ENCODE measurements at places on chromosomes 12 and 14. TPM values are rescaled to one million over a fixed set of nuclear protein-coding genes. Genes with fewer than 3 reads are reported as not detected.

DNA sequence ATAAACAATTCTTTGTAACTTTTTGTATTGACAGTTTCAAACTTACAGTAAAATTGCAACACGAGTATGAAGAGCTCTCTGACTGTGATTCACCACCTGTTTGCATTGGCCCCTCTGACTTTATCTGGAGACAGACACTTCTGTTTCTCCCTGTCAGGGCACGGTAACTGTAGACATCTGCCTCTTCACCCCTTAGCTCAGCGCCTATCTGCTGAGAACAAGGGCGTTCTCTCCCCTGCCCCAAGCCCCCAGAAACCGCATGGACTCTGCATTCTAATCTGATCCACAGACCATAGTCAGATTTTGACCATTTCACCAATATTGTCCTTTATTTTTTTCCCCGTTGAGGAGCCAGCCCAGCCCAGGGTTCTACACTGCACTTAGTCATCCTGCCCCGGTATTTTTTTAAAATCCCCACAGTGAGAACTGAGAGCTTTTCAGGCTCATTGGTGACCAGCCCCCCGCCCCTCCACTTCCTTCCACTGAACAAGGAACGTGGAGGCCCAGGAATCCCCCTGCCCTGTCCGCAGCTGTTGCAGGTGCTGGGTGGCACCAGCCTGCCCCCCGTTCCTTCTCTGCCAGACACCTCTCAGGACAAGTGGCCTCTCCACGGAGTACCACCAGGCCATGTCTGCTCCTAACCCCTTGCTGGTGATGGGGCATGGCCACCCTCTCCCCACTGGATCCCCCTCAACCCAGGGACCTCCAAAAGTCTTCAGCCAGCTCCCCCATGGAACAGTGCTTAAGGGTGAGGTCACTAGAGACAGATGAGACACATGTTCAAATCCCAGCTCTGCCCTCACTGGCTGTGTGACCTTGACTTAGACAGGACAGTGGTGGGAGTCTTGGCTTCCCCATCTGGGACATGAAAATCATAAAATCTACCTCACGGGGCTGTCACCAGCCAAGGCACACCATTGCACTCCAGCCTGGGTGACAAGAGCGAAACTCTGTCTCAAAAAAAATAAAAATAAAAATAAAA is 11.2 kb downstream of the RHOF start:
- peak; percentile 33 for DNase-seq

DNA sequence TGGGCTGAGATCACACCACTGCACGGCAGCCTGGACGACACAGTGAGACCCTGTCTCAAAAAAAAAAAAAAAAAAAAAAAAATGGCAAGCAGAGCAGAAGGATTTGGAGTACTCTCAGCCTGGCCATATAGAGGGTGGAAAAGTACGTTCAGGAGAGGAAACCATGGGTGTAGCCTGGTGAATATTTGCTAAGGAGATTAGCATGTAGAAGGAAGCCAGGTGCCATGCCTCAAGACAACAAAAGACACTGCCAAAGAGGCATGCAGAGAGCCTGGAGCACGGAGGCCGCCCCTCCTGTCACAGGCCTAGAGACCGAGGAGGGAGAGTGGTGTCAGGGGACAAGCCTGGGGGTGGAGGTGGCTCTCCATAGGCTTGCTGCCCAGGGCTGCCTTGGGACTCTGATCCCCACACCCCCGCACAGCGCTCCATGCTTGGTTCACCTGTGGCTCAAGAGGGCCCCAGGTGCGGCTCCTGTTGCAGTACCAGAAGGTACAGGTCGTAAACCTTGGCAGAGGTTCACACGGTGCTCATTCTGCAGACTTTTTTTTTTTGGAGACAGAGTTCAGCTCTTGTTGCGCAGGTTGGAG is 27.9 kb upstream of the DEGS2 start:
- no peak for DNase-seq

- no peak for DNase-seq
Measured at GRCh38 chr14:32457213-32457920, 128.3 kb downstream of the AKAP6 start.

GRCh38 chr12:96117460-96117859 is 76.7 kb upstream of the ELK3 start:
- no peak for DNase-seq

RAP1B gene
- total RNA-seq = 97.7 TPM

SVOP gene
- total RNA-seq = 0.15 TPM

INSM2 gene
- total RNA-seq = not detected

PSMC6 gene
- total RNA-seq = 103 TPM

- DNase-seq = no peak
Measured at GRCh38 chr14:74245292-74245691, 6.0 kb downstream of the VSX2 start.

GRCh38 chr14:100688598-100689461 is 37.9 kb upstream of the DLK1 start:
- DNase-seq = no peak

PZP gene
- not detected for total RNA-seq

DNA sequence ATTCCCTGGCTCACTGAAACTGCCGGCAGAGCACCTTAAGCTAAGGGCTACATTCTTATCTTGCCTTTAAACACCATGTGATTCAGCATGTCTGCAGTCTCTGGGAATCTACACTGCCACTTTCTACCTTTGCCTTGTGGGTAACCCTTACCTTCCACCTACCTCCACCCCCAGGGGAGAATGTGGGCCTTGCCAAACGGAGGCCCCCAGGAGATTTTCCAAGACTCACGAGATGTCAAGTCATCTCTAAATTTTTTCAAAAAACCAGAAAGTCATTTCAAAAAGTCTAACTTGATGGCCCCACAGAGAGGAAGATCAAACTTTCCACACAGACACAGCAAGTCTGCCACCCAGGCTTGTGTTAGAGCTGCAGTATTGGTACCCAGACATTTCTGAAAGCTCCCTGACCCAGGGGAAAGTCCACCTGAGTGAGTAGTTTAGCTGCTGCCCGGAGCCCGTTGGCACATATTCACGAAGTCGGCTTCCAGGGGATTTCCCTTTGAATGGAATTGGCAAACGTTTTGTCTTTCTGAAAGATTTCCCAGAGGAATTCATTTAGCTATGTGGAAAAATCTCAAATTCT is 4.7 kb upstream of the PSMA6 start:
- no peak for DNase-seq

DNA sequence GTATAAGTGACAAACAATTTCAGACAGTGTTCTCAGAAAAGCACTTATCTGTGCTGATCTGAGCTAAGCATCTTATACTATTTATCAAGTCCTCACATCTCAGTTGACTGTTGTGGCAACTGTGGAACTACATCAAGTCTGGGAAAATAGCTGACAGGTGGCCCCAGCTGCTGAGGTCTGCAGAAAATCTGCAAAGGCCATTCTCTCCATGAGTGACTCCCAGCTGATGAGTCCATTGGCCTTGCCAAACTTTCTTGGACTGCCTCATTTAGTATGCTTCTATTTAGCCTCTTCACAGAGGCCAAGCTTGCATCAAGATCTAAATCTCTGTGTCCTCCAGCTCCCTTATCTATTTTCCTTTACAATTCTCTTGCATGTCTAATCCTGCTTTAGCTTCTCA is 174.5 kb upstream of the RBM19 start:
- DNase-seq = no peak

SIRT4 gene
- total RNA-seq = 2.1 TPM

DNA sequence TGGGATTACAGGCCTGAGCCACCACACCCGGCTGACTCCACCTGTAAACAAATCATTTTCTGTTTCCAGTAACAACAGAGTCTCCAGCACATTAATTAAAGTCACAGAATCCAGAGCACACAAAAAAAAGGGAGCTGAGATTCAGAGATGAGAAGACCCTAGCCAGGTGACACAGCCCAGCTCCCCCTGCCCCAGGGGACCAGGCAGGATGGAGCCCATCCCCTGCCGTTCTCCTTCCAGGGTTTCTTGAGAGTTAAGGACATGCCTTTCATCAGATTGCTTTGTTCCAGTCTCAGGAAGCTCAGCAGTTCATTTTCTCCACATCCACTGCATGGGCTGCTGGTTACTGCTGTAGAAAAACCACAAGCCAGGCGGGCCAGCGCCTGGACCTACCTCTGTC is 81.2 kb downstream of the RIMBP2 start:
- no peak for DNase-seq

DNA sequence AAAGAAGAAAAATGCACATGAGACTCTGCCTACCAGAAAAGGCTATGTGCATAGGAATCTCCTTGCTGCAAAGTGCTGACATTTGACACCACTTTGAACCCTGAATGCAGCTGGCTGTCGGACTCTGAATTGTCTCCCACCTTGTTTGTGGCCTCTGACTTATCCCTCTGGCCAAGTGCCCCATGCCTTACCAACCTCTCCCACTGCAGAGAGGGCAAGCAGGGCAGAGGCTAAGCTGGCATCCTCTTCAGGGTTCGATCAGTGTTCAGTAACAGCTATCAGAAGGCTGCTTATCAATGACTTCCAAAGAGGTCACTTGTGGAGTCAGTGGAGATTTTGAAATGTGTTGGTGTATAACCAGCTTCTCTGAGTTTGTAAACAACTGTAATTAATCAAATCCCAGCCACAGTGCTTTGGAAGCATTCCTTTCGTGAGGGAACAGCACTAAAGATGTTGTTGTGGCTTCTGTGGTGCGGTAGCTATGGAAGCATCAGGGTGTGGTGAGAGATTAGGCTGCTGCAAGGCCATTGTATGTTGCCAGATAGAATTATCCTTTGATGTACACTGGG is 22.6 kb upstream of the BMP4 start:
- peak; percentile 59 for DNase-seq

DNA sequence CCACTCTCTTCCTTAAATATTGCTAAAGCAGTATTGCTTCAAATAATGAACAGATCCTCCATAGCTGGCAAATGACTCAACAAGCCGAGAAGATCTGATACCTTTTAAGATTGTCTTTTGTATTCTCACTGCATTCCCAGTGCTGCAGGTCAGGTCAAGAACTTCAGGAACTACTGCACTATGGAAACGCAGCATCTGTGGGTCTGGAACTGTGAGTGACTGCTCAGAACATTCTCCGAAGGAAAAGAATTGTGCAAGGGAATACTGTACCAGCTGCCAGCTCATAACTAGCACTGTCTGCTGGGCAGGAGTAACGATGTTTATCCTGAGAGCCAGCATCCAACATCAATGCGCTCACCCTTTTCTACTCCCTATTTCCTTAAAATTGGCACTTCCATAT is 348.0 kb upstream of the SOX5 start:
- no peak for DNase-seq

GRCh38 chr14:26702721-26703230 is 104.9 kb upstream of the NOVA1 start:
- no peak for DNase-seq

CLEC4E gene
- total RNA-seq = not detected

DNA sequence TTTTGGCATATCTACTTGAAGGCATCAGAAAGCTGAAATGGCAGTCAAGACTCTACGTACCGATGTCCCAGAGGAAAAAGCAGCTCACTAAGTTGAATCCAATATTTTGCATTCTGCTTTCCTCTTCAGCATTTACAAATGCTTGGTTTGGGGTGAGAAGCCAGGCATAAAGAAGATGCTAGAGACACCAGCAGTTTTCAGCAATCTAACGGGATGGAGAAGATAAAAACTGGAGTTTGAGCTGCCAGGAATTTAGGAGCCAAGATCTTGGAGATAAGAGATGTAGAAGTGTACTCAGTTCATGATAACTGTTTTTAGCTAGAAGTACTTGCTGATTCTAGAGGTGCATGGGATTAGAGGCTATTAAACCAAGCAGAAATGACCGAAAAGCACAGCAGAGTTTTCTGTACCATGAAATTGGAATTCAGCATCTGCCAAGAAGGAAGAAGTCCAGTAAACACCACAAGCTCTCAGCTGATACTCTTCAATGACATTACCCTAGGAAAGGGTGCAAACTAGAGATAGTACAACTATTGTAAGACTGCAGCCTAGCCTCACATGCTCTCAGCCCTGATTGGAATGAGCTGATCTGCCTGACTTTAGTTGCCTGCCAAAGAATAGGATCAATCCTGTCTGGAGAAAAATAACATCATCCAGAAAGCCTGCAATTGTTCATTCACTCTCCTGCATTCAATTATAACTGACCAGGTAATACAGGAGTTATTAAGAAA is 7.4 kb upstream of the ALDH1L2 start:
- DNase-seq = no peak

- no peak for DNase-seq
Measured at GRCh38 chr12:28793581-28794151, 355.4 kb upstream of the FAR2 start.

GRCh38 chr12:6540181-6540877 is 6.0 kb downstream of the GAPDH start:
- peak; percentile 98 for DNase-seq

GRCh38 chr12:96711364-96711763 is 195.7 kb upstream of the NEDD1 start:
- no peak for DNase-seq

- DNase-seq = no peak
Measured at GRCh38 chr12:51822956-51823355, 25.6 kb downstream of the FIGNL2 start.

DNA sequence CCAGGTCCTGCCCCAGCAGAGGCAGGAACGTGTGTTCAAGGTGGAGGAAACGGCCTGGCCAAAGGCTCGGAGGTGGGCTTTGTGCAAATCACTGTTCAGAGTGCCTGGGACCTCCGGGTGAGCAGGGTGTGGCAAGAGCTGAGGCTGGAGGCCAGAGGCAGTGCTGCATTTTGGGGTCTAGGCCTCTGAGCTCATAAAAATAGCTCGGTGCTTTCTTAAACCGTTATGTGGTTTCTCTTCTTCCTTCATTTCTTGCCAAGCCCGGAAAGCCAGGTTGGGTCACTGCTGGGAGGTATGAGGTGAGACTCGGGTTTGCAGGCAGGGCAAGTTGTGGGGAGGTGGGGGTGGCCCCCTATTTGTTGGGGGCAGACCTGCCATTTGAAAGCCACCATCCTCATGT is 178.8 kb upstream of the MYL2 start:
- no peak for DNase-seq

PIWIL1 gene
- not detected for total RNA-seq

DNA sequence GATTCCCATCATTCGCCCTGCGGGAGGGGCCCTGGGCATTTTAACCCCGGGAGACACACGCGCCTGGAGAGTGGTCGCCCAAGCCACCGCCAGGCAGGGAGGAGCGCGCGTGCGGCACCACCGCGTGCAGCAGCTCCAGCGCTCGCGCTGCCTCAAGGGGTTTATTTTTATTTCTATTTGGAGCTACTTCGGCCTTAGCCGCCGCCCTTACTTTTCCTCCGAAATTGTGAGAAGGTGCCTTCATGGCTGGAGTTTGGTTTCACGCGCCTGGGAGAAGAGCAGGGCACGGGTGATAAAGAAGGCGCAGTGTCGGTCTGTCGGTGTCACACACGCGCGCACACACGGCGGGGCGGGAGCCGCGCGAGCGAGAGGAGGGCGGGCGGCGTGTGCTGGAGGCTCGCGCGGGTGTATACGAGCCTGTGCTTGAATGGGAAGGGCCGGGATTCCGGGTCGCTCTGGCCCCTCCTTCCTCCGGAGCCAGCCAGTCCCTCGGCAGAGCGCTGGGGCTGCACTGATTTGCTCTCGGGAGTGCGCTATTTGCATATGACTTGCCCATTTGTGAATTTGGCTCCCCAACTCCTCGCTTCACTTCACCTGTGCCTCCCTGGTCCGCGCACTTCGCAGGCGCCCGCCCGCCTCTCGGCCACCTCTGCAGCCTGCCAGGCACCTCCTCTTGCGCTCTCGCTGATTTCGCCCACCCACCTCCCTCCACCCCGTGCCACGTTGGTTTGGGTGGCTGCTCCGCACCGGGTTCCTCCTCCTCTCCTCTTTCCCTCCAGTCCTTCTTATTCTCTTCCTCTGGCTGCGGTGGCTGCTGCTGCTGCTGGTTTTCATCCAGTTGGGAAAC is 932.3 kb downstream of the DIO2 start:
- peak; percentile 97 for DNase-seq
